GM23248 (cell line): ENCODE measurements at places on chromosomes 6 and 20.

DNA sequence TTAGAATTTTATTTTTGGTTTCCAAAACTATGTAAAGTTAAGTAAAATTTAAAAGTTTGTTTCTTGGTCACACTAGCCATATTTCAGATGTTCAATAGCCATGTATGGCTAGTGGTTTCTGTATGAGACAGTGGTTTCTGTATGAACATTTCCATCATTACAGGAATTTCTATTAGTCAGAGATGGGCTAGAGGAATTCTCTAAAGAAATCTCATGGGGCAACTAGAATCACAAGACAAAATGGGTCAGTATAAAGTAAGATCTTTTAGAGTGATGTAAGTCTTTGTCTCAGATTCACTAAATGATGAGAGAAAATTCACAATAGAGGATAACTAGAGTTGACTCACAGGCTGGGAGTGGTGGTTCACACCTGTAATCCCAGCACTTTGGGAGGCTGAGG, 149.0 kb downstream of the FUT9 start:
- no peaks in the 10 kb centered on the region for H3K36me3 ChIP-seq
- no peak overlapping the region for H3K4me3 ChIP-seq
- H3K27ac ChIP-seq = no peak overlapping the region
- H3K4me1 ChIP-seq = no peaks in the 10 kb centered on the region
- H3K27me3 ChIP-seq = no peaks in the 10 kb centered on the region

- H3K27me3 ChIP-seq = no peaks in the 10 kb centered on the region
- no peak overlapping the region for H3K27ac ChIP-seq
- H3K4me3 ChIP-seq = no peak overlapping the region
- peaks cover 15% of the 10 kb centered on the region for H3K4me1 ChIP-seq
- H3K36me3 ChIP-seq = no peaks in the 10 kb centered on the region
Observed at GRCh38 chr6:113530769-113531168, 326.4 kb upstream of the MARCKS start.

- H3K4me1 ChIP-seq = no peaks in the 10 kb centered on the region
- no peaks in the 10 kb centered on the region for H3K27me3 ChIP-seq
- H3K36me3 ChIP-seq = no peaks in the 10 kb centered on the region
- no peak overlapping the region for H3K4me3 ChIP-seq
Observed at GRCh38 chr6:107154131-107154800, 39.0 kb upstream of the BEND3 start.

DNA sequence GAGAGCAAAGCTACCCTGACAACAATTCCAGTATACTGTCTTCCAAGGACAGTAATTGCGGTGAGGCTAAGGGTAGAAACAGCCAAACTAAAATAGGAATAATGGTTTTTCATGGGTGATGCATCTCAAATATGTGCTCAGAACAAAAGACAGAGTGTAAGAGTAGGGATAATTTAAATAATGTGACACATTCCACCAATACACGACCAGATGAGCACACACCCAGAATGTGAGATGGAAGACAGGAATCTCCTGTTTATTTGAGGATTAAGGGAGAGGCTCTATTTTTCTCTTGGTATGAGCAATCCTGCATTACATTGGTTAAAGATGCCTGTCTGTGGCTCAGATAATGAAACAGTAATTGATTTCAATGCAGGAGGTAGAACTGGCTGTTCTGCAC, 292.9 kb upstream of the ZFP64 start:
- H3K36me3 ChIP-seq = no peaks in the 10 kb centered on the region
- no peak overlapping the region for H3K4me3 ChIP-seq
- DNase-seq = peak; percentile 82

- H3K27me3 ChIP-seq = no peaks in the 10 kb centered on the region
- no peak overlapping the region for H3K4me3 ChIP-seq
- no peak overlapping the region for H3K27ac ChIP-seq
- H3K4me1 ChIP-seq = peaks cover 11% of the 10 kb centered on the region
- H3K36me3 ChIP-seq = no peaks in the 10 kb centered on the region
- DNase-seq = no peak
Observed at GRCh38 chr6:54415517-54415916, 107.3 kb downstream of the TINAG start.

- no peaks in the 10 kb centered on the region for H3K27me3 ChIP-seq
- no peaks in the 10 kb centered on the region for H3K36me3 ChIP-seq
- H3K4me3 ChIP-seq = no peak overlapping the region
- H3K27ac ChIP-seq = no peak overlapping the region
- DNase-seq = no peak
- H3K4me1 ChIP-seq = no peaks in the 10 kb centered on the region
Observed at GRCh38 chr6:136539967-136540652, 10.1 kb downstream of the MAP7 start.

DNA sequence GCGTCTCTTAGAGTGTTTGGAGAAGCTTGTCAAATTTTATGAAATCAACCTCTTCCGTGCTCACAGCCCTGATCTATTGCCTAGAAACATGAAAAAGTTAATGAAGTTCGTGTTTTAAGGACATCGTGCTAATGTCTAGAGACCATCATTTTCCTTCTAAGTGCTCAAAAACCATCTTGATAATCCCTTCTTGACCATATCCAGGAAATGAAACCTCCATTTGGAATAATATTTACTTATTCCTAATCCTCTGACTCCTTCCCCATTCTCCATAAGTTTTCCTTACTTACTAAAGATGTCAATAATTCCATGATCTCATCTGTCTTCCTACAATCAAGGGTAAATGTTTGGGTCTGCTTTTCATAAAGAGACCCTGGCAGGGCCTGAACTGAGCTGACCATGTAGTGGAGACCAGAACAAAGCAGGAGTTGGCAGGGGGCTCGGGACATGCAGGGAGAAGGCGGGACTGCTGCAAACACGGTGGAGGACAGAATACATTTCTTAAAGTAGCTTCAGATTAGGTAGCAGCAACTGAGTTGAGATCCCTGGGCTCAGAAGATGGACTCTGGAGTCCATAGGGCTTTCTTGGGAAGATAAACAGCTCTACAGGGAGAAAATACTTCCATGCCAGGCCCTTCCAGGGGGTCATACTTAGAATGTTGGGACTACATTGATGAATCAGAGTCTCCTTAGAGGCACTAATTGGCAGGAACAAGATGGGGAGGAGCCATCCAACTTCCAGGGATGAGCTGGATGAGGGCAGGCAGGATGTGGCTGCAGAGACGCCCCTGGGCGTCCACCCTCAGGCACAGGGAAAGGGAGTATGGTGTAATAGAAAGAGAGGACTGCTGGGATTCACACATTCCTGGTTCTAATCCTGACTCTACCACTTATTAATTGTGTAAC, 100.7 kb downstream of the RIN2 start:
- no peaks in the 10 kb centered on the region for H3K27me3 ChIP-seq
- H3K27ac ChIP-seq = 0 out of 2 replicates have a peak overlapping the region, but pooled peaks have one; percentile 15
- peak; percentile 65 for DNase-seq
- no peak overlapping the region for H3K4me3 ChIP-seq

GRCh38 chr6:42520786-42521607, 42.8 kb upstream of the UBR2 start:
- peak; percentile 92 for DNase-seq
- peak overlapping the region; percentile 62 for H3K27ac ChIP-seq
- no peaks in the 10 kb centered on the region for H3K27me3 ChIP-seq
- peaks cover 21% of the 10 kb centered on the region for H3K4me1 ChIP-seq
- H3K36me3 ChIP-seq = no peaks in the 10 kb centered on the region

- DNase-seq = no peak
- no peaks in the 10 kb centered on the region for H3K36me3 ChIP-seq
- no peak overlapping the region for H3K27ac ChIP-seq
- H3K27me3 ChIP-seq = no peaks in the 10 kb centered on the region
Observed at GRCh38 chr6:105892577-105893262, 193.4 kb upstream of the PRDM1 start.

DNA sequence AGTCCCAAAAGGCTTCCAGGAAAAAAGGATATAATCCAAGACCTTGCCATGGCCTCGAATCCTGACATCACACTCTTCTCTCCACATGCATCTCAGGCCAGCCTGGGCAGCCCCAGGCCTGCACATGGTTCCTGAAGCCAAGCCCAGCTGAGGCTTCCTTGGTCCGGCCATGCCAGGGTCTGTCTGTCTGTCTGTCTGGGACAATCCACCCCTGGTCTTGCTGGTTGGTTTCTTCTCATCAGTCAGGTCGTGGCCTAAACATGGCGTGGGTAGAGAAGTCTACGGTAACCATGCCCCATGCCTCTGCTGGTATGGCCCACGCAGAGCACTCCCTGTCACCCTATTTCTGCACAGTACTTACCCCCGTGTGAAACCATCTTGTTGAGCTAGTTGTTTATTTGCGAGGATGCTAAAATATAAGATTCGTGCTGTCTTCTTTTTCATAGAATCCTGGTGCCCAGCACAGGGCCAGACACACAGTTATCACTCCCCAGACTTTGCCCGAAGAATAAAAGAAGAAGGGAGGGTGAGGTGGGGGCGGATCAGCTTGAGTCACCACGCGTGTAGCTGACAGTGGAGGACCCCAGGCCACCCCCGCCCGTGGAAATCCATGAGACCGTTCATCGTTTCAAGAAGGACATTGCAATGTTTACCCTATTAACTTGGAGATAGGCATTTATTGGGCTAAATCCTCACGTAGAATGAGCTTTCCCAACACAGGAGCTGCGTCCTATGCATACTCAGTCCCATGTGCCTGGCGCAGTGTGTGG, 107.2 kb downstream of the RNASET2 start:
- no peak overlapping the region for H3K27ac ChIP-seq
- no peaks in the 10 kb centered on the region for H3K27me3 ChIP-seq
- H3K36me3 ChIP-seq = no peaks in the 10 kb centered on the region
- no peaks in the 10 kb centered on the region for H3K4me1 ChIP-seq
- no peak overlapping the region for H3K4me3 ChIP-seq
- DNase-seq = no peak

GRCh38 chr6:33676416-33677142, 34.9 kb downstream of the UQCC2 start:
- H3K4me1 ChIP-seq = peaks cover 38% of the 10 kb centered on the region
- H3K27me3 ChIP-seq = no peaks in the 10 kb centered on the region
- H3K36me3 ChIP-seq = no peaks in the 10 kb centered on the region
- DNase-seq = no peak
- no peak overlapping the region for H3K4me3 ChIP-seq

DNA sequence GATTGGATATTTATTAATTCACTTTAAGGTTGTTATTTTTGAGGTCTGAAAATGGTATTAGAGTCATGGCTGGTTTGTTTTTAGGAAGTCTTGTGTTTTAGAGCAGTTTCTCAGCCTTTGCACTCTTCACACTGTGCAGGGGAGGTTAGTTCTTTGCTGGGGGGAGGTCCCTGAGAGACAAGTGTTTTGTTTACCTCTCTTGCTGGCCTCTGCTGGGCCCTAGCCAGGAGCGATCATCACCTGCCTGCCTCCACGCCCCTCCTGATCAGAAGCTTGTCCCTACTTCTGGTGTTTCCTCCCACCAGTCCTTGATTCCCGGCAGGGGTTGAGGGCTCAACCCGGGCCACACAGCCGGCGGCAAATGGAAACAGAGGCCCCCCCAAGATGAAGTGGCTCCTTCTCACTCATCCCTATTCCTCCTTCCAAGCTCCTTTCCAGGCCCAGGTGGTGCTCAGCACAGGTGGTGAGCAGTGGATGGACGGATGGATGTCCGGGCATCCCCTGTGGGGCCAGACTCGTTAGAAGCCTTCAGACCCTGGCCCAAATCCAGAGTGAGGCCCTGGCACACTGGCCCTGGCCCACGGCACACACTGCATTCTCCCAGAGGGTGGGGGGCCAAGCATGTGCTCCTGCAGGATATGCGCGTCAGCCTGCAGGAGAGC, 51.3 kb downstream of the GRM4 start:
- H3K27me3 ChIP-seq = peaks cover 14% of the 10 kb centered on the region
- no peak overlapping the region for H3K4me3 ChIP-seq
- H3K27ac ChIP-seq = no peak overlapping the region
- DNase-seq = no peak
- no peaks in the 10 kb centered on the region for H3K4me1 ChIP-seq

DNA sequence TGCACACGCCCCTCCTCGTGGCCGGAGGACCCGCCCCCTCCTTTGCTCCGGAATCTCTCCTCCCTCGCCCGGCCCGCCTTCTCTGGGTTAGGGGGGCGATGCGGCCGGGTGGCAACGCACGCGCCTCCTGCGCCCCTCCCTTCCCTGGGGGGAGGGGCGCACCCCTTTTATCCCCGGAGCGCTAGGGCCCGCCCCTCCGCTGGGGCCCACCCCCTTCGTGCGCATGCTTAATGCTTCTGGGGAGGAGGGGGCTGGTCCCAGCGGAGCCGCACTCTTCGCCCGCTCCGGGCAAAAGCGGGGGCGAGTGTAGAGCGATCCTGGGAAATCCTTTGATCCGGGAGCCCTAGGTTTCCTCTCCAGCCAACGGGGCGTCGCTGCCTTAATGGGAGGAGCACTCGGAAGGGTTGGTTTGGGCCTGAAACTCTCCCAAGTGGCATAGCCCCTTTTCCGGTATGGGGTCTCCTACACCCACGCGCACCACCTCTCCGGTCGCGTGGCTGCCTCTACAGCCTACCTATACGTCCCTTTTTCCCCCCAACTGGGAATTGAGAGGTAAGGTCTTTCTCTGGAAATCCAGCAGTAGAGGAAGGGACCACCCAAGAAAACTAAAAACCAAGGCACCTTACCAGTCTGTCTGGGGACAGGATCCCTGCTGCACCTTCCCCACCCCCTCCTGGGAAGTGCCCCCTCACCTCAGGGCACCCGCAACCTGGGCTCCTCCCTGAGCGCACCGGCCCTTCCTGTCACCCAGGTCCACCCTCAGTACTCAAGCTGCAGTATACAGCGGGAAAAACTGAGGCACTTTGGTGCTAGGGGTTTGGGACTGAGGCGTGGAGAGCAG, 2.1 kb downstream of the SOX12 start:
- peak; percentile 94 for DNase-seq
- peaks cover 31% of the 10 kb centered on the region for H3K4me1 ChIP-seq
- H3K36me3 ChIP-seq = no peaks in the 10 kb centered on the region
- H3K27ac ChIP-seq = peak overlapping the region; percentile 89
- peak overlapping the region; percentile 84 for H3K4me3 ChIP-seq

GRCh38 chr20:25867776-25868649, 171.4 kb upstream of the ZNF337 start:
- no peaks in the 10 kb centered on the region for H3K27me3 ChIP-seq
- peak; percentile 81 for DNase-seq
- no peaks in the 10 kb centered on the region for H3K36me3 ChIP-seq

GRCh38 chr20:57148263-57148662, 118.2 kb downstream of the BMP7 start:
- H3K36me3 ChIP-seq = no peaks in the 10 kb centered on the region
- no peak for DNase-seq
- no peak overlapping the region for H3K4me3 ChIP-seq
- H3K4me1 ChIP-seq = no peaks in the 10 kb centered on the region

DNA sequence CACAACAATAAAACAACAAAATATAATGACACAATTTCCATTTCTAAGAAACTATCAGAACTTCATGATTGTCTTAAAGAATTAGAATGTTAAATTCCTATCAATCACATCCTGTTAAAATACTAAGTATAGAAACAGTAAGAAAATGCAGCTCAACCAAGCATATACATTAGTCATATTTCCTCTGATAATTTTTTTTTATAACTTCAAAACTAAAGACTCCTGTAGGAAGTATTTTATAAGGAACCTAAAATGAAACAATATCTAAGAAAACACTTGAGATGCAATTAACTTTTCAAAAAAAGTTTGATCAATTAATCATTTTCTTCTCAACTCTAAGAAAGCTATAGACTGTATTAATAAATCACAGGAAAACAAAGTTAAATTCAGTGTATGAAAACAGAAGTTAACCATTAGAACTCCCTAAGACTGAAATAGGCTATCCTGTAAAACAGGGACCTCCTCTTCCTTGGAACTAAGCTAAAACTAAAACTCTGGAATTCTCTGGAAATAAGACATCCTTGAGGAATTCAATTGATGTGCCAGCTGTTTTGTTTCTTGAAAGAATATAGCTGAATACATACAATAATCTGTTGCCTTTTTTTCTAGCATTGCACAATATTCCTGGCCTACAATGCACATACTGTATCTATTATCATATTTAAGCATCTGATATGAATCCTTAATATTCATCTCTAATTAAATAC, 19.8 kb downstream of the FKBP5 start:
- H3K36me3 ChIP-seq = no peaks in the 10 kb centered on the region
- H3K27ac ChIP-seq = peak overlapping the region; percentile 38
- peak; percentile 36 for DNase-seq
- peak overlapping the region; percentile 49 for H3K4me3 ChIP-seq
- H3K27me3 ChIP-seq = no peaks in the 10 kb centered on the region
